ENCODE measurements at places on chromosomes 12 and 14.

DNA sequence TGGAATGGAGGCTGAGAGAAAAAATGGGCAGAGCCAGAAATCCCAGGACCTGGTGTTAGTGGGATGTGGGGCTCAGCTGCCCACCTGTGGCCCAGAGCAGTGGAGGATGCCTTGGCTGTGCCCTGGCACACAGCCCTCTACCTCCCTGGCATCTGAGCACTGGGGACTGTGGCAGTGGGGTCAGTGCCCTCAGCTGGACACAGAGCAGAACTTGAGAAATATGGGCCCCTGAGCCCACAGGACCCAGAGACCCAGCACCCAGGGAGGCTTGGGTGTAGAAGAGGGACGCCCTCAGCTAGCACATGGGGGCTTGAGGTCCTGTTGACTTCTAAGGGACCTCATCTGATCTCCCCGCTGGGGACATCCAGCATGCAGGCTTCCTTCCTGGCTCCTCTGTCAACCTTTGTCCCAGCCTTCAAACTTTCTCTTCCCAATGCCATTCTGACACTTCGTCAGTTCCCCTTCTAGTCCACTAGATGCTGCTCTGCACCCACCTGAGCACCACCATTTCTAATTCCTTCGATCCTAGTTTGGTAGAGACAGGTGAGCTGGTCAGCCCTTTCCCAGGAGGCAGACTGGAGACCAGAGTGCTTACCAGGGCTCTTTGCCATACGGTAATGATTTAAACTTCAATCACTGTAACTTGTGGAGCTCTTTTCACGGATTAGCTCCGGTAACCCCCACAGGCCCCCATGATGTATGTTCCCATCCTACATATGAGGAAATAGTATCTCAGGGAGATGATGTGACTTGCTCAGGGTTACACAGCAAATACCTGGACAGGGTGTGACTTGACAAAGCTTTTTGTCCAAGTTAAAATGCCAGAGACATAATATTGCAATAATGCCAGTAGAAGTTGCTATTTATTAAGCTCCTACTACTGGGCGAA lies 143.7 kb downstream of the ASCL4 start:
- DNase-seq: no peak

- peak; percentile 42 for DNase-seq
Measured at GRCh38 chr12:50187084-50187900, 20.1 kb upstream of the CERS5 start.

DNA sequence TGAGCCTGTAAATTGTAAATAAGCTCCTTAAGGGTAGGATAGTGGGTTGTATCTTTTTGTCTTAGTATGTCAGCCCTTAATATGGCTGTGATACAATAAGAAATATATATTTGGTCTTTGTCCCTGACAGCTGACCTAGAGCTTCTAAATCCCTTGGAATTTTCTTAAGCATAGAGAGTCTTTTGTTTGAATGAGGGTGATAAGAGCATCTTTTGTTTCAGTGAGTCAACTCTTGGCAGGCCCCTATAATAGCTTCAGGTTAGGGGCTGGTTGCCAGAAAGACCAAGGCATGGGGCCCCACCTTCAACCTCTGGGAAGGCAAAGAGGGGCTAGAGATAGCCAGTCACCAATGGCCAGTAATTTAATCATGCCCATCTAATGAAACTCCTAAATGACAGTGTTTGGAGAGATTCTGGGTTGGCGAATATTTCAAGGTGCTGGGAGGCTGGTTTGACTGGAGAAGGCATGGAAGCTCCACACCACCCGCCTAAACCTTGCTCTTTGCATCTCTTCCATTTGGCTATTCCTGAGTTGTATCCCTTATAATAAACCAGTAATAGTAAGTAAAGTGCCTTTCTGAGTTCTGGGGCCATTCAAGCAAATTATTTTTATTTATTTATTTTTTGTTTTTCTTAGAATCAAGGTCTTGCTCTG lies 10.5 kb downstream of the PALS1 start:
- DNase-seq: no peak

GRCh38 chr12:124531281-124531745 lies 36.1 kb downstream of the NCOR2 start:
- no peak for DNase-seq

DNA sequence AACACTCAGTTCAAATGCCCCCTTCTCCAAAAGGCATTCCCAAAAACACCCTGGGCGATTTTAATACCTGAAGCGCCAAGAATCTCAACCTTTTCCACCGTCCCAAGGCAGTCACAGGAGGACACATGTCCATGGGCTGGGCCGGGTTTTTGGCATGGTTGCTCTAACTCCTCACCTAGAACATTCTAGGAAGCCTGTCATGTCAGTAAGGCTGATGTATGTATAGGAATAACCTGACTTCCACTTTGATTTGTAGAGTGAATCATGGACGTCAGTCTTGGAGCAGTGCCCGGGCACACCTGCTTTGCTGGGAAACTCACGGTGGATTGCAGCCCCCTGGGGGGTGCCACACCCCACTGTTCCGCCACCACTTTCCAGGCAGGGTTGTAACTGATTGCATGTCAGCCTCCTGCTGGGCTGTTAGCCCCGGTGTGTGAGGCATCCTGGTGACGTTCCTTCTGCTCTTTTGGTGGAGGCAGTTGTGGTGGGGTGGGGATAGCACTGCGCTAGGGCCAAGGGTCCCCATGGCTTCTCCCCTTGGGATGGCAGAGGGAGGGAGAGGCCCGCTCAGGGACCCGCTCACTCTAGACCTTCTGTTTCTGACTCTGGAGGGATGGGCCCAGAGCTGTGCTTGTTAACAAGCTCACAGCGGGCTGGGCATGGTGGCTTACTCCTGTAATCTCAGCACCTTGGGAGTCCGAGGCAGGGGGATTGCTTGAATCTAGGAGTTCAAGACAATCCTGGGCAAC lies 35.2 kb upstream of the FAM181A start:
- no peak for DNase-seq

DNA sequence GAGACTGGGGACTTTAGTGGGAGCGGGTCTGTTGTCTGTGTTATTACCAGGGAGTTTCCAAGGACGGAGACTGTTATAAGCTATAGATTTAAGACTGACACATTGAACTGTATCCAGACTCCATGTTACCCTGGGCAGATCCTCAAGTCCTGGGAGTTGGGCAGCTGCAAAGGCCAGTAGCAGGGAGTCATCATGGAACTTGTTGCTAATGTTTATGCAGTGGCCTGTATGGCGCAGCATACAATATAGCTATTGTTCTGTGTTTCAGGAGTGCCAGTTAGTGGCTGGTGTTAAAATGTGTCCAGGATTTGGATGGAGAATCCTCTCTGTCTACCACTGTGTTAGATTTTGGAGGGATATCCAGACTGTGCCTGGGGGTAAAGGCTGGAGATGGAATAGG lies 31.7 kb downstream of the SMOC1 start:
- DNase-seq: no peak

DNA sequence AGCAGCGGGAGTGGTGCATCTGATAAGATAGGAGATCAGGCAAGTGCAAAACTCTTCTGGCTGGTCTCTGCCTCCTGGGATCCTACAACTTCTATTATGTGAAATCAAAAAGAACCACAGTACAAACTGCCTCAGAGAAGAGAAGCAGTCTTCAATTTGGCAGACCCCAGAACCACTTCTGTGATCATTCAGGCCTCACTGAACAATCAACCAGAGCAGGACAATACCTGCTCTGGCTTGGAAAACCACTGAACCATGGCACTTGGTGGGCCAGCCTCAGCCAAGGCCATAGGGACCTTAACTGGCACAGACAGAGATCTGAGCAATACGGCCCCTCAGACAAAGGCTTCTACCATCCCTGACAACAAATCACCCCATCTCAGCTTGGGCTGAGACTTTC lies 103.0 kb downstream of the NDUFA12 start:
- no peak for DNase-seq

DNA sequence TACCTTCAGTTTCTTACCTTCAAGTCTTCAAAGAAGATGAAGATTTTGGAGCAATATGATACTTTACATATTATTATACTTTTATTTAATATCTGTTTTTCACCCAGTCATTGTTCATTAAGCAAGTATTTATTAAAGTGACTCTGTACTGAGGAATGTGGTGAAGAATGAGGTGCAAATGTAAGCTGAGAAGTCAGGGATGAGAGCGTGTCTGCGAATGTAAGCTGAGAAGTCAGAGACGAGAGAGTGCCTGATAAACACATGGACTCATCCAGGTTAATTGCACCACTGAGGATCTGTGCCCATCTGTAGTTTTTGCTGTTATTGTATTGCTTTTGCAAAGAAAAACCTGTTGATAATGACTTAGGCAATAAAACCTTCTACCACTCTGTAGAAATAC lies 211.9 kb upstream of the FAR2 start:
- no peak for DNase-seq

- DNase-seq: no peak
Measured at GRCh38 chr14:68561531-68562007, 231.3 kb downstream of the ZFP36L1 start.
